ENCODE measurements at places on chromosomes 5 and 9.
A peak's percentile ranks its signal among the peaks of the same experiment; 100 is the strongest.

DNA sequence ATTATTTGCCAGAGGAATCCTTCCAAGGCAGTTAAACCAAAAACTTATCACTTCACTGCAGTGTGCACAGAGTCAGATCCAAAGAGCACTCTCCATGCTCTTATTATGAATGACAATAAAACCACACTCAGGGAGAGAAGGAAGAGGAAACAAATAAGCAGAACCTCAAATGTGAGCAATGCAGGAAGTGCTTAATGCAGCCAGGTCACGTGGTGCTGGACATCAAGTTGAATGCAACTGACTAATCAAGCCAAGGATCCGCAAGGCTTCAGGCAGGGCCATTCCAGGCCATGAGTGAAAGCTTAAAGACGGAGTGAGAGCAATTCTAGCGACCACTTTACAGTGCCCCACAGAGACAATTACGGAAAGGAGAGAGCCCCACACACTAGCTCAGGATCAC lies 230.4 kb upstream of the PUM3 start:
- no peak for DNase-seq

DNA sequence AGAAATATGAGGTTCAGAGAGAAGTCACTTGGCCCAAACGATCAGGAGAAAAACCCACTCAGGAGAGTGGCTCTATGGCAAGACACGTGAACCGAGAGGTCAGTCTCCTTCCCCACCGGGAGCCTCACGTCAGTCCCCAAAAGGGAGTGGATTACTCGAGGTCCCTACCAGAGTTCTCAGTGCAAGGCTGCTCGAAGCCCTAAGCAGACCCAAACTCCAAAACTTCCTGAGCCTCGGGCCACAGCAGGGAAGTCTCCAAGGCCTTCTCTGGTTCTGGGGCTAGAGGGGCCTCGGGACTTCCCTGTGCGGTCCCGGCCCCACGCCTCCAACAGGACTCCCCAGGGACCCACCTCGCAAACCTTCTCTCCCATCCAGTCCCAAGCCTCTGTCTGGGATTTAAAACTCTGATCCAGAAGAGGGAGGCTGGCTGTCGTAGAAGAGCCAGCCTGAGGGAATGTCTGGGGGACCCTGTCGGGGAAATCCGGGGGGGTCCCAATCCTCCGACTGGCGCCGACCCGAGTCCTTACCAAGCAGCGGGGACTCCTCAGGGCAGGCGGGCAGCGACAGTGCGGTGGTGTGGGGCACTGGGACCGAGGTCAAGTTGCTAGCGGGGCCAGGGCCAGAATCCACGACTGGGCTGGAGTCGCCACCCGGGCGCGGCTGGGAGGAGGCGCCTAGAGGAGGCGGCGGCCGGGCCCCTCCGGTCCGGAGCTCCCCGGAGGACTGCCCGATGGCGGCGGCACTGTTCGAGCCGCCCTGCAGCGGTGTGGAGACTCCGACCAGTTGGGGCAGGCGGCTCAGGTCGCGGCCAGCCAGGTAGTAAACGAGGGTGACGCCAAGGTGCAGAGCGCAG lies 679 bp downstream of the B4GALT1 start:
- DNase-seq: peak; percentile 34

DNA sequence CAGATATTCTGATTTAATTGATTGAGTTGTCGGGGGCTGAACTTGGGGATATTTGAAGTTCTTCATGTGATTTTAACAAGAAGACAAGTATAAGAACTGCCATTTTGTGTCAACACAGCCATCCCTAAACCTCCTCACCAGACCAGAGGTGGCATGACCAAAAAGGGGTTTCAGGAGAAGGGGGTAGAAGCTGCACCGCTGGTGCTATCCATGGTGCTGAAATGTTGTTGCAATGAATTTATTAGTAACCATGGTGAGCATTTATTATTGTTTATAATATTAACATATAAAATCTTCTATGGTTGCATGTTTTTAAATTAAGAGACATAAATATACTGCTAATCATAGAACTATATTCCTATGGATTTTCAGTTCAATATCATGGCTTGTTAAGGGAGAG lies 72.3 kb downstream of the GNA14 start:
- DNase-seq: no peak

DNA sequence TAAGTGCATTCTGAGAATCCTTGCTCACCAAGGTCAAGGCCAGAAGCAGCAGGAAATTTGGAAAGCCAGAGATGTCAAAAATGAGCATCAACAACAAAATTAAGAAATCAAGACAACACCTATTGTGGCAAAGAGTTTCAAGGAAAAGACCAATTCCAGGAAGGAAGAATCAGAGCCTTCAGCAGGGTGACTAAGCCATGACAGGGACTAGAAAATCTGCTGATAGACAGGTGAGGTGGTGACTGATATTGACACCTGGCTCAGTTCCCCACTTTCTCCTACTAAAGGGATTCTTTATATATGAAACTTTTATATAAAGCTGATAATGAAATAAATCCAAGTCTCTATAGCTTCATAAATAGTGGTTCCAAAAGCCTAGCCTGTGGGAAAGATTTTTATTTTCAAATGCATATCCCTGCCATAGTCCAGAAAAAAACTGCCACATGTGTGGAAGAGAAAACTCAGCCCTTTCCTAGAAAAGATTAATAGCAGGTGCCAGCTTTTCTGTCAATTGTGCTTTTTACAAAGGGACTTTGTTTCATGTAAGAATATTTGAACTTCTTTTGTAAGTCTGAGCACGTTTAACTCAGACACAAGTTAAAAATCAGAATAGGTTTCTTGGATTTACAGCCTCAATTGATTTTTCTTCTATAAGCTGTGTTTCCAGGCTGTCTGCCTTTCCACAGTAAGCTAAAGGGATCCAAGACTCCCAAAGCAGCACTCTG lies 81.1 kb upstream of the GRAMD2B start:
- DNase-seq: no peak

DNA sequence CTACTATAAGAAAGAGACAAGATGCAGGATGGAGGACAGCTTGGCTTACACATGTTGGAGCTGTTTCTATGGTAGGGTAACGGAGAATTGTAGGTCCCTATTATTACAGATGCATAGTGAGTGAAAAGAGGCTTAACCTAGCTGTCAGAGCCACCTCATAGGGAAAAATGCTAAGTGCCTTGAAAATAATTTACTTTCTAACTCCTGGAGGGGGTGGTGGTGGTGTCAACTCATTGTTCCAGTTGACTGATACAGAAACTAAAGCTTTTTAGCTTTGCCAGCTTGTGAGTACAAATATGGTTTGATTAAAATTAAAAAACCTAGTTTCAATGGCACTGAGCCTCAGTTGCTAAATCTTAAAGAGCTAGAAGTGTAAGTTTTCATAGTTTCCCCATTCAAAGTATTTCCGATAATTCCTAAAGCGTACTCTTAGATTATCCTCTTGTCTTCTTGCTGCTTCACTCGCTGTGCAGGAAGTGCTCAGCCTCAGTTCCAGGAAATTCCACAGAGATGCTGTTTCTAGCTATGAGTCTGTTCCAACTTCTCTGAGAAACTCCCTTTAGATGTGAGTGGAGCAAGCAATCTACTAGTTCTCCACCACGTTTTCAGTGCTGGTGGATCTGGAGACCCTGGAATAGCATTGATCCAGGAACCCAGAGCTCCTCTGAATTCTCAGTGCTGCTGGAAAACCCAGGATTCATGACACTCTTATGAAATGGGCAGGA lies 265.2 kb downstream of the DMAC1 start:
- no peak for DNase-seq

GRCh38 chr9:21605489-21605931 lies 123.4 kb upstream of the IFNE start:
- DNase-seq: no peak

GRCh38 chr5:160378330-160378729 lies 7.9 kb upstream of the C1QTNF2 start:
- DNase-seq: no peak

- no peak for DNase-seq
Observed at GRCh38 chr9:116381350-116381749, 227.8 kb downstream of the PAPPA start.

GRCh38 chr5:109326919-109327318 lies 82.9 kb downstream of the PJA2 start:
- DNase-seq: no peak

DNA sequence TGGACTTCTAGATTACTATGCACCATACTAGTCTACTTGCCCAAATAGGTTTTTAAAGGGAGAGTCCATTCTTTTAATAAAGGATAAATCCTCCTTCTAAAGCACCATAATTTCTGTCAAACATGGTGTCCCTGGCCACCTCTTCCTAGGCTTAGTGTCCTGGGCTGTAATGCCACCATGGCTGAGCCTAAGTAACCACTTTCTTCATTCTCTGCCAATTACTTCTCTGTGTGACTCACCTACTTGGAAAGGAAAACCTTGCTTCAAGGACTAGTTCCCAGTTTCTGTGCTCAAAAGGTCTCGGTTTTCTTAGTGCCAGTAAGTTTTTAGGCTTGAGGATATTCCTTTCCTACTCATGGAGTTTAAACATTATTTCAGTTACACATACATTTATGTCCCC lies 273.4 kb downstream of the DENND1A start:
- no peak for DNase-seq

DNA sequence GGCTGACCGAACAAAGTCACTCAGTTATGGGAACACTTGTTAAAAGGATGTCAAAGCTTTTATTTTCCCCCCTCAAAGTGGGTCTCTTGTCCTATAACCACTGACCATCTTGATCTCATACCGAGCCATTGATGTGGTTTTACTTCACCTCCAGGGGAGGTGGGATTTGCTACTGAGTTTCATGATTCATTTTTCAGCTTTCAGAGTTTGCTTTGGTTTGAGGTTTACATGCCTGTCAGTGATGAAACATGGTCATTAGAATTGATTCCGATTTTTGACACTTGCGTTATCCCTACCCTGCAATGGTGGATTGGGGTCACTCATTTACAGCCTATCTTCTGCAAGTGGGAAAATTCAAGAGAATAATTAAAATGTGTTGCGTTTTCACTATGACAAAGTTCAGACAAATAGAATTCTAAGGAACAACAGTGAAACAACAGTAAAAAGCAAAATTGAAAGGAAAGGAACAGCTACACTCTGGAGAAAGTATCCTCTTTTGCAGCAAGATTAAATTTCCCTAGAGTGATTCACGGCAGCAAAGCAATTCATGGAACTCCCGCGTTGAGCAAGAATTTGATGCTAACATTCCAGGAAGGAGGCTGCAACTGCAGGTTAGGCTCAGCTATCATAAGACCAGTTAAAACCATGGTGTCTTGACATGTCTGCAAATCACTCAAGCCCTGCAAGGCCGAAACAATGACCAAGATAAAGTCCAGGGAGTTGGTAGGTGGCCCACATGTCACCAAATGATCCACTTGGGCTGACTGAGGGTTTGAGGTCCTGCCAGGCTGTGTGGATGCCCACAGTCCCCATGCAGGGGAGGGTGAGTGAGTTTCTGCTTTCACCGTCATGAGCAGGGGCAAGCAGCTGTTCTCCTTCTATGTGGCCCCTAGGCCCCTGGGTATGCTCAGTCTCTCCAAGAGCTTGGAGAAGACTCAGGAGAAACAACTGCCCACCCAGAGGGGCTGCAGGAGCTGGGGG lies 9.4 kb downstream of the GADD45G start:
- no peak for DNase-seq

DNA sequence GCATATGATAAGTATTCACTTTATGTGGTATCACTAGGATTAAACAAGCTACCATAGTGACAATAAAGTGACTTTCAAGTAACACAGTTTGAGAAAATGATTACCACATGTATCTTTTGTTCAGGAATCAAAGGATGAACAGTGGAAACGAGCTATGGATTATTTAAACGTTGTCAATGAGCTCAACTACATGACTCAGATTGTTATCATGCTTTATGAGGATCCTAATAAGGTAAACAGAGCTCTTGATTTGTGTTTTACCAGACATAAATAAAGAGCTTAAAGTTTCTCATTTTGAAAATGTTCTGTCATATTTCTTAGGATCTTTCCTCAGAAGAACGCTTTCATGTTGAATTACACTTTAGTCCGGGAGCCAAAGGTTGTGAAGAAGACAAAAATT lies 57.4 kb downstream of the PPIP5K2 start:
- no peak for DNase-seq
